Gastroesophageal sphincter (tissue), 4 donors: ENCODE measurements at places on chromosomes 6 and 20. TPM values are rescaled to one million over a fixed set of nuclear protein-coding genes. Genes with fewer than 3 reads are reported as not detected.

ERVFRD-1 gene
- total RNA-seq, result not detected

FGD2 gene
- 26.5 TPM for total RNA-seq

HLA-DQA1 gene
- 4.3 TPM for total RNA-seq

UNC5CL gene
- 0.07 TPM for total RNA-seq

PHACTR1 gene
- 27.3 TPM for total RNA-seq

APCDD1L gene
- total RNA-seq, result 0.40 TPM

PRR18 gene
- total RNA-seq, result not detected

ME1 gene
- 20.0 TPM for total RNA-seq

GRCh38 chr20:8855315-8855714 is 213.6 kb upstream of the PLCB4 start:
- peak; percentile 75 for ATAC-seq

DNA sequence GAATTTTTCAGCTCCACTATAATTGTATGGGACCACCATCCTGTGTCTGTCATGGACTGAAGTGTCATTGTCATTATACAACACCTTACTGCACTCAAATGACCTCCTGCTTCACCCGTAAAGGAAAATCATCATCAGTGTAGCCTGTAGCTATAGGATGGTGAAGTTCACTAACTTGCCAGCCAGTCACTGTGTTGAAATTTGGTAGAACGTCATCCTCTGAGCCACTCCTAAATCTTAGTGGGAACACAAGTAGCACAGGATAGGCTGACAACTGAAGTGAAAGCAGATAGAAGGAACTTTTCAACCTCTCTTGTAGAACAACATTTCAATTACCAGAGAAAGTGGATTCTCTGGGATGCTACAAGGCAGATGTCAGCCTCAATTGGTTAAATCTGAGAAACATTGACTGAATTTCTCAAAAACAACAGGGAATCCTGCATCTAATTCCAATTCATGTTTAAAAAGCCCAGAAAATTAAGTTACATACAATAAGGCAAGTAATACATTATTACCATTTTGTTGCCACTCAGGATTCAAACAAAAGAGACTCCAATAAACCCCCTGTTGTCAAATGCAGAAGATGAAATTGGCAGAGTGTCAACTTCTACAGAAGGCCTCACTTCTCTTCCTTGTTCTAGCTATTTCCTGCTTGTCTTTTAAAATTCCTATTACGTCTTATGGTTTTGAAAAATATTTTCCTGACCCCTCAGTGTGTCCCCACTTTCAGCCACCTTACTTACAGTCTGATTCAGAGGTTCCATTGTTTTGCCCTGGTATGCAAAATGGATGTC is 647.9 kb upstream of the AGPAT4 start:
- no peak for ATAC-seq

DNA sequence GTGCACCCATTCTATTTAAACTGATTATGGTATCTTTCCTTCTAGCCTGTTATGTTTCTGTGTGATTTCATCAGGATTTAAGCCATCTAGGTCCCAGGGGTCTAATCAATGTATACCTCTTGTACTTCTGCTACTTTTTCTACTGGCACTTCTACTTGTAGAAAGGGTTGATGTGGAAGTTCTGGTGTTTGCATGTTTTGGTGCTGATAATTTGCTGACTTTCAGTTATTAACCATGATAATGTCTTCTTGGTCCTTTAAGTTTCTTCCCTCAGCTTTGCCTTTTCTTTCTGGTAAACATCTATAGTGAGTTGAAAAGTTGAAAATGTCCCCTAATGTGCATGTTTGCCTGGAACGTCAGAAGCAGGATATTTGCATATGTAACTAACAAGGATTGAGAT is 390.6 kb upstream of the MAP3K7 start:
- no peak for ATAC-seq

DNA sequence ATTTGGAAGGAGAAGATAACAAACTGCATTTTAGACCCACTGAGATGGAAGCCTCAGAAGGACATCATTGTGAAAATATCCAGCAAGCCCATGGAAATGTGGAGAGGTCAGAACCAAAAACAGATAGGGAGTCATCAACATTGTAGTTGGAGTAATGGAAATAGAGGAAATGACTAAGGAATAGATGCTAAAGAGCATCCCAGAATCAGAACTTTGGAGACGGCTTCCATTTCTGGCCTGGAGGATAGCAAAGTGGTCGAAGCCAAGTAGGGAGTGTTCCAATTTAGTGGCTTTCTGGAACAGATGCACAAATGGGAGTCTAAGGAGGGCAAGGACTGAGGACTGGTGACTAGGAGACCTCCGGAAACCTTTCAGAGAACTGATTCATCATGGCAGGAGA is 3.6 kb downstream of the BEND6 start:
- ATAC-seq, result no peak

GRCh38 chr20:34171640-34172039 is 59.6 kb upstream of the EIF2S2 start:
- no peak for ATAC-seq

- no peak for ATAC-seq
Measured at GRCh38 chr20:10472871-10473270, 37.8 kb downstream of the SLX4IP start.

DNA sequence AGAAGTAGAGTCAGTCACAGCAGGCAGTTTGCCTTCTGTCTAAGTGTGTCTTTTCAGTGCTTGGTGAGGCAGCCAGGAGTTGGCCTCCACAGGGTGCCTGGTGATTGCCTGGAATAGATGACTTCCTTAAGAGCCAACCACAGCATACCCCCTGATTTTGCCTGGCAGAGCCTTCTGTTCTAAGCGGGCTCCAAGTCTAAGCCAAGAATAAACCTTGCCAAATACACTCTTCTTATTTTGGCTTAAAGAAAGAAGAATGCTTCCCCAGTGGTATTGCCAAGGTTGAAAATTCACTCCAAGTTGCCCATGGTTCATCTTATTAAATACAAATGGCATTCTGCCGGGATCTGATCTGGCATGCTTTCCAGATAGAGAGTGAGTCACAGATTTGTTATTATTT is 1424.8 kb upstream of the EYS start:
- no peak for ATAC-seq

DNA sequence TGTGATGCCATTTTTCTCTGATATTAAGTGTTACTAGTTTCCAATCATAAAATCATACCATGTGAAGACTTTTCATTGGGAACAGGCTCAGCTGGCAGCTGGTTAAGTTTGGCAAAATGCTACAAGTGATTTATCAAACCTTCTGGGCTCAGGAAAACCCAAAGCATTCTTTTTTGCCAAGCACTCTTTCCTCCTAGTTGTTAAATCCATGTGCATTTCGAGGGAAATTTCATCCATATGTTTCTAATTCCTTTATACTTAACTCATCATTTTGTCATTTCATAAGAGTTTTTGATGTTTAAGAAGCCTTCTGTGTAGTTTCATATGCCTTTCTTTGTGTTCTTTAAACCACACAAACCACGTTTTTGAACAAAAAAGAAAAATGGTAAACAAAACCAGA is 217.6 kb upstream of the PDE10A start:
- no peak for ATAC-seq

DNA sequence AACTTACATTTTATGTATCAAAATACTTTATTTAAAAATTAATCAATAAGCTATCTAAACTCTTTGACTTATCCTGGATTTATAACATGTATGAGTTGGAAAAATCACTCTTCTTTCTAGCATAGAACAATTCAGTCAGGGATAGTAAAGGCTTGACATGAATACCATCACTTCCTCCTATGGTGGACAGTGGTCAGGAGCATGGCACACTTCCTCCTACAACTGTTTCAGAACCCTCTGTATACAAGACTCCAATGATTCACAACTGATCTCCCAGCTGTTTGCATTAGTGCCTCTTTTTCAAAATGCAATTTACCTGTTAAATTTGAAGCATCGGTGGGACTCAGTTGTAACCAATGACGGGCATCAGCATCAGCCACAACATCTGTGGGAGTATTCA is 129.7 kb downstream of the RALGAPA2 start:
- no peak for ATAC-seq

DNA sequence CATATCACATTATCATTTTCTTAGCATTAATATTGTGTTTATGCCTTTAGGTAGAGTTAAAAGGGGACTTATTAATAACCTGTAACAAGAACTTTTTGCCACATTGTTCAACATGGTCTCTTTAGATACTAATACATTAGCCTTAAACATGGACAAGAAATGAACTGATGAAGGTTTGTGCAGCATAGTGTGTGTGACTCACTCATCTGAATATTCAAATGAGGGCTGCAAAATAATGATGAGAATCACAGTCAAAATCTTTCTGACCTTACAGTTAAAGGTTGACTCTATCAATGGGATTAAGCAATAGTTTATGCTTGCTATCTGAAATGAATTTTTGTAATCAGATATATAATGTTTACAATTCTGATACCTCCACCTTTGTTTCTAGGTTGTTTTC is 1189.3 kb upstream of the CITED2 start:
- no peak for ATAC-seq

DNA sequence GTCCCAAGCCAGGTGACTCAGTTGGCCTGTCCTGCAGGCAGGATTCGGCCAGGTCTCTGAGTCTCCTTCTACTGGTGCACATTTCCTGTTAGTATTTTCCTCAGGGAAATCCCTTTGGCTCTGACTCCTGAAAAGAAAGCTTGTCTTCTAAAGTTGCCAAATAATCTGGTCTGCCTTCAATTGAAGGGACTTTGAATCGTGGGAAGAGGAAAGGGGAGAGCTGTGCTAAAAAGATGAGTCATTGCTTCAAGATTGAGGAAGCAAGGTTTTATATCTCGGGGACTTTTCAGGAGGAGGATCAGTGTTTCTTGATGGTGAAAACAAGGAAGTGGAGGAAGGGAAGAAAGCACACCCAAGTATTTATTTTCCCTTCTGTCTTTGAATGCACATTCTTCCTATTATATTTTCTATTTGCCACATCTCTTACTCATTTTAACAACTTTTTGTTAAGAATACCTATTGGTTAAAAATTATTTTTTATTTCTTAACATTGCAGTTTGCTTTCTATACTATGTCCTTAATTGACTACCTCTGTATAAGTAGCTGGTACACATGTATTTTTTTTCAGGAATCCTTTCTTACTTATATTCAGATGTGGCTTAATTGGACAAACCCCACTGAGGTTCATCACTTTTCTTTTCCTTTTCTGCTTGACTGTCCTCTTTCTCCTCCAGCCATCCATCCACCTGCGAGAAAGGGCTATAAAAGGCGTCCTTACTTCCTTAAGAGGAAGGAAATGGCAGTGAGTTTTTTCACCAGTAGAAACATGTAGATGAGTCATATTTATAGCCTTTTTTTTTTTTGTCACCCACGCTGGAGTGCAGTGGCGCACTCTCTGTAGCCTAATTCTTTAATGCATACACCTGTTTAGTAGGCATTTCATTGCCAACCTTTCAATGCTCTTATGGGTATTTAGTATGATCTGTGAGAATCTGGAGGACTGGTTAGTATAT is 15.0 kb upstream of the IFNGR1 start:
- peak; percentile 89 for ATAC-seq

DNA sequence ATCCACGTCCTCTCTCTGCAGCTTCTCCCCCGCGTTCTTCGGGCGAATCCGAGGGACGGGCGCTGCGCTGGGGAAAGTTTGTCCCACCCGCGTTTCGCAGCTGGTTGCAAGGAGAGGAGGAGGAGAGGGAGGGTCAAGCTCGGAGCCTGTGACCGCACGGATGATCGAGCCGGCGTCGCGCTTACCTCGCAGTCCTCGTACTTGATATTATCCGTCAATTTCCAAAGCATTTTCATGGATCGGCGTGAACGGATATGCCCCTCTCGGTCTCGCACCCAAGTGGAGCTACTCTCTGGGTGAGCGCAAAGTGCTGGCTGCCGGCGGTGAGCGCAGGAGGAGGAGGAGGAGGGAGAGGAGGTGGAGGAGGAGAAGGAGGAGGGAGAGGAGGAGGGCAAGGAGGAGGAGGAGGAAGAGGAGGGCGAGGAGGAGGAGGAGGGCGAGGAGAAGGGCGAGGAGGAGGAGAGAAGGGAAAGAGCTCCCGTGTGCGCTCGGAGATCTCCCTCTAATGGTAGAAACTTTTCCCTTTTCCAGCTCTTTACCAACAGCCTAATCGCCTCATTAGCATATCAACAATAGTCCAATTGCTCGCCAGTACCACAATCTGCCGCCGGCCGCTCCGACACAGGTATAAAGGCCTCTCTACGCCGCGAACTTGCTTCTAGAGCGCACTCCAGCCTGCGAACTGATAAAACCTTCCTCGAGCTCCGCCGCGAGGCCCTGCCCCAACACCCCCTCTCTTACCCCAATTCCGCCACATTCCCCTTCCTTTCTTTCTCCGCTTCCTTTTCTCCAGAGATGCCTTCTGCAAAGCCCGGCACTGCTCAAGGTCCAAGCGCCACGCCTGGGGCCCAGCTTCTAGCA is at the start of gene TFAP2A:
TSS of gene TFAP2A (minus strand) at position 319 of the 861 bp plus-strand sequence. CDS start at position 236, 83 bp downstream.
- no peak for ATAC-seq

DNA sequence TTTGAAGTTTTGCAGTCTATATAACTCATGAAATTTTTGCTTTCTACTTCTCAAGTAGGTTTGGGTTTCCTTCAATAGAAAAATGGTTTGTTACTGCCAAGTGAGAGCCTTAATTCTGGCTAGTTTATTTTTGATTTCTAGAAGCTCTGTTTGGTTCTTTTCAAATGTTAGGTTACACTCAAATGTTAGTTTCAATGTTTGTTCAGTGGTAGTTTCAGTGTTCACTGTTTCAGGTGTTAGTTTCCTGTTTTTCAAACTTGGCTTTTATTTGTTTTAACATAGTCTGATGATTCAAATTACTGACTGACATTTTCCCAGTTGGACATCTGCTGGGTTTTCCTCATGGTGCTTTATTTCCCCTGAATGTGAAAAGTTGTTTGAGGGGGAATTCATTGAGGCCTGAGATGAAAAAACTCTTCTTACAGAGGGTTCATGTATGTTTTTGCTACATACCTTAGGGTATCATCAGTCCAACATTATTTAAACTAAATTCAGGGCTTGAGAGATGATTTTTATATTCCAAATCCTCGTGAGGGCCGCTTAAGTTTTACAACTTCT is 189.0 kb downstream of the JARID2 start:
- ATAC-seq, result no peak

GRCh38 chr20:34403908-34404307 is 40.8 kb downstream of the ITCH start:
- ATAC-seq, result no peak

DNA sequence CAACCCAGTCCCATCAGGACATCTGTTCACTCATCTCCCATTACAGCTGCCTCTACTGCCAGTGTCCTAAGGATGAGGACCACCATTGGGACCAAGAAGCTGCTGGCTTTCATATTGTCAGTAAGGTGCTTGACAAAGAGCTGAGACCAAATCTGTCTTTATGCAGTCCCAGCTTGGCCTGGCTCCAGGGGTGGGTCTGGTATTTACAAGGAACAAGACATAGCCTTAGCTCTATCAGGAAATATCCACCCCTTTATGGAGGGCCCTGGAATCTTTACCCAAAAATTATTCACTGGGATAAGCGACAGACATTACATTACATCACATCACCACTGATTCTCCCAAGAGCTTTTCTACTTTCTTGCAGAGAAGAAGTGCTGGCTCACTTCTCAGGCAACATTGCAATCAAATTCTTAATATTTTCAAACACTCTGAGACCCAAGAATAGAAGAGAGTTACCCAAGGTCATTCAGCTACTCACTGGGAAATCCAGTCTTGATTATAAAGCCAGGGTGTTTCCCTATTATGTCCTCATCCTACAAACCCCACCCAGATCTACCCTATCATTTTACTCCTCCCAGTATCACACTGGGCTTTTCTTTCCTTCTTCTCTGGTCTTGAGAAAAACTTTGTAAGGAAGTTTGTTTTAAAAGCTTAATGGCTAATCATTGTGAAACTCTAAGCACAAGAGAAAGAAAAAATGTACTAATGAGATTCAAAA is 11.5 kb upstream of the PI3 start:
- ATAC-seq, result no peak
